ENCODE measurements at places on chromosomes 3 and 15.

DNA sequence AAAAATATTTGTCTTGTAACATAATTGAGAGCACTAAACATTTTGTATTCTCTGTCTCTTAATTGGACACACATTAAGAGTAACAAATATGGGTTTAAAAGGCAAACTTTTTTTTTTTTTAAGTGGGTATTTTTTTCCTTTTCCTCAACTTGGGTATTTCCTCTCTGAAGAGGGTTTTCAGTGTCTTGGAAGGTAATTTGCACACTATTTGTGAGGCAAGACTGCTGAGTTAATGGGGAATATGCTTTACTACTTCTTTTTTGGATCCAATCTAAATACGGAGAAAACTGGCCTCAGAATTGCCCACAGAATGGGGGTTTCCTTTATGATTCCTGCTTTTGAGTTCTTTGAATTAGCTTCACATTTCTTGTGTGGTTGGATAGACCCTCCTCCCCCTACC lies 105.2 kb downstream of the FNDC3B start:
- DNase-seq: no peak

DNA sequence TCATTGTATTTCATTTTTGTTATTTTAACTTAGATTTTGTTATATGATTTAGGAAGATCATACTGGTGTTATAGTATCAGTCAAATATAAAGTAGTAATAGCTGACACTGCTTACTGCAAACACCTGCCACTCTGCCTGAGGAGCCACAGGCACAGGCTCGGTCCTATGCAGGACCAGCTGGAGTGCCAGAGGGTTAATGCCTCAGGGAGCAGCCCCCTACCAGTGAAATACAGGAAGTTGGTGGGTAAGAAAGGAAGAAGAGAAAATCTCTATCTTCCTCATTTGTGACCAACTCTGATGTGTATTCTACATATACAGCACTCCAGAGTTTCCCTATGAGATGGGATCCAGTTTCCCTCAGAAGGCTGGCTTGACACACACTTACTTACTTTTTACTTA lies 593.3 kb downstream of the UNC13C start:
- DNase-seq: no peak

DNA sequence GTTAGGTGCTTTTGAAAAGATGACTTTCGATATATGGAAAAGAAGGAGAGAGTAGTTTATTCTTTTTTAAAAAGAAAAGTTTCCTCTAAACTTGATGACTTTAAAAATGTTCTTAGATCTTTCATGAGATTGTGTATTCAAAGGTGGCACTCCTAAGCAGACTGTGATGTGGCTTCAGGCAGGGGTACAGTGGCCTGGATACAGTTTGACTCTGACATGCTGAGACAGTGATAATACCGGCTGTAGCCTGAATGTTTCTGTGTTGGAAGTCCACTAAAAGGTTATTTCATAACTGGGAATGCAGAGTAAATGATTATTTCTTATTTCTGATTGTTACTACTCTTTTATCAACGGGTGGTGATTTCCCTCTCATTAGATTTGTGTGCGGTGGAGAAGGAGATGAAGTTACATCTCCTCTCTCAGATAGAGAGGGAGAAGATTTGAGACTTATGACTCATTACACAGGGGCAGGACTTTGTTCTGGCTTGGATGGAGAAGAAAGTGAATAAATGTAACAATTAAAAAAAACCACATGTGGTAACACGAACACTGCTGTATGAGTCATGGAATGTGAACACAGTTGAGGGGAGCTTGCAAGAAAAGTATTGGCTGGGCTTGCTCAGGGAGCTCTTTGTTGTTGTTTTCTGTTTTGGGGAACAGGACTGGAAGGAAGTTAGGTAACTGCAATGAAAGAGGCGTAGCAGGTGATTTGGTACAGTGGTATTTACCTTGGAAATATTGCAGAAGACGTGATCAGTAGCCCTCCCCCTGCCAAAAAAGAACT lies 21.6 kb downstream of the SPTSSB start:
- no peak for DNase-seq

GRCh38 chr3:46186471-46187340 lies 21.4 kb downstream of the CCR1 start:
- no peak for DNase-seq

DNA sequence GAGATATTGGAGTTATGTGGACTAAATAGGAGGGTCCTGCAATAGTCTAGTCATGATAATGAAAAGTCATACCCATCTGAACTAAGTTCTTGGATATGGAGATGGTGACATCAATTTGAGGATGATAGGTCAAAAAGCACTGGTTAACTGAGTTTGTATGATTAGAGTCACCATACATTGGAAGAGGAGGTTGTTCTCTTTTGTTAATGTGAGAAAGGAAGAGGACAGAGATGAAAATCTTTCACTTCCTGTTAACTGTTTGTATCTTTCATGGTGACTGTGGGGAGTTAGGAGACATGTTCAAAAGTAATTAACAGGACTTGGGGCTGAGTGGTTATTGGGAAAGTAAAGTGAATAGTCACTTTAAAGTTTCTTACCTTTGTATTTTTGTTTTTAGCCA lies 11.1 kb downstream of the TMEM62 start:
- no peak for DNase-seq

- no peak for DNase-seq
Measured at GRCh38 chr3:184129012-184129411, 6.1 kb upstream of the EIF2B5 start.

DNA sequence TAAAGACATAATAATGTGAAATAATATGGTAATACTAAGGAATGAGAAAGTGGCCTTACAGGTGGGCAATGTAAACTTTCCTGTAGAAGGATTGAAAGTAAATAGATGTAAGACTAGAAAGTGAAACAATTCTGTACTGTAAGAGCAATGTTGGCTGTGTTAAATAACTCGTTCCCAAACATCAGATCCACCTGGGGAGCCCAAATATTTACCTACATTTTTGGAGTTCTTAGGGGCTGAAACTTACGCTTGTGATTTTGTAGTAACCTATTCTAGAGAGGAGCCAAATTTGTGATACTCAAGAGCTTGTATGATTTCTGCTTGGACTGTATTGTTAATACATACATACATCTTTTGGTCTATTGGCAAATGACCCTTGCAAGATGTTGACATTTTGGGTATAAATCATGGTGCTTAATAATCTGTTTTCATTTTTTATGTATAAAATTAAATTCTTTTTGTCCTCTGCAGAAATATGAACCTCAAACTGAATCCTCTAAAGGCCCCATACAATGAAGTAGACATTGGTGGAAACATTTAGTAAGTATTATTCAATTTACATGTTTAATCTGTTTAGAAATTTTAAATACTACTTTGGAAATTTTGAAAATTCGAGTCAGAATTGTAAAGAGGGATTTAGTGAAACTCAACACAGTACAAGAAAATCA lies 8.5 kb upstream of the CHD2 start:
- no peak for DNase-seq

DNA sequence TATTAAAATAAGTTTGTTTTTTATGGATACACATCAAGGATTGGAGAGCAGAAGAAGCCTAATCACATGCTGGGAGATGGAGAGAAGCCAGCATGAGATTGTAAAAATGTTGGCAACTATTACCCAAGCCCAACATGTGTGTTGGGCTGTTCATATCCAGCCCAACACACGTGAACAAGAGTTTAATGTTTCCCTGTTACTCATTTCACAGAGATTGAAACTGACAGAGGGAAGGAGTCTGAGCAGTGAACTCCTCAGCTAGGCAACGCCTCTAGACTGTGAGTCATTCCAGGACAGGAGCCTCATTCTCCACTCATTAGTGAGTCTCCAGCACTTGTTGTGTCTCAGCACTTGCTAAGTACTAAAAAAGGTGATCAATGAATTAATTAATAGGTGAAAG lies 43.2 kb upstream of the CMSS1 start:
- DNase-seq: no peak

DNA sequence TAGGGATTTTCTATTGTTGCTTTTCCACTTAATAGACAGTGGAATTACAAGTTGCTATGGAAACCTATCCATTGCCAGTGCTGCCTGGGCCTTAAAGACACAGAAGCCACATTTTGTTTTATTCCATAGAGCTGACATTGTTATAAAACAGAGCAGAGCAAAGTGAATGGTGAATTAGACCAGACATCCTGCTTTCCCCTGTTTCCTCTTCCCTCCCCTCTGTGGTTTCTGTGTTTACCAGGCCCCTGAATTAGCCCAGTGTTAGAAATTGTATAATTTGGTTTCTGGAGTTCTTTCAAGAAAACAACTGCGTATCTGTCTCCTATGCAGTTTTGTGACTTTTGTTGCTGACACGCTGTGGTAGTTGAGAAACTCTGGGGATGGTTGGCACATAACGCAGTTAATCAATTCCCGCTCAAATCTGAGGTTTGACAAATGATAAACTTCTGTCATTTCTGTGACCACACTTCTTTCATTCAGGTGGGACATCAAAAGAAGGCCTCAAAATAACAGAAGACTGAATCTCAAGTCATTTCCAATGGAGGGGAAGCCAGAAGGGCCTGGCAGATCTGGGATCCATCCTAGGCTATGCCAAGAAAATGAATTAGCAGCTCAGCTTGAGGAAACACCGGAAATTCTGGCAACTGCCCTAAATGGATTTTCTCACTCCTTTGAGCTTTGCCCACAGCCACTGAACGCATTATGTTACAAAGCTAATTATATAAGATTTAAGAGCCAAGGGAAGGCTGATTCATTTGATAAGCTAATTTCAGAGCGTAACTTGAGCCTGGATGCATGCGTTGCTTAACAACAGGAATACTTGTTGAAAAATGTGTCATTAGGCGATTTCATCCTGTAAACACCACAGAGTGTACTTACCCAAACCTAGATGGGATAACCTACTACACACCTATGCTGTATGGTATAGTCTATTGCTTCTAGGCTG lies 46.9 kb downstream of the NR1D2 start:
- no peak for DNase-seq

- DNase-seq: no peak
Measured at GRCh38 chr3:139202226-139202958, 141.4 kb upstream of the MRPS22 start.

GRCh38 chr15:61057376-61057775 lies 171.7 kb downstream of the RORA start:
- no peak for DNase-seq

DNA sequence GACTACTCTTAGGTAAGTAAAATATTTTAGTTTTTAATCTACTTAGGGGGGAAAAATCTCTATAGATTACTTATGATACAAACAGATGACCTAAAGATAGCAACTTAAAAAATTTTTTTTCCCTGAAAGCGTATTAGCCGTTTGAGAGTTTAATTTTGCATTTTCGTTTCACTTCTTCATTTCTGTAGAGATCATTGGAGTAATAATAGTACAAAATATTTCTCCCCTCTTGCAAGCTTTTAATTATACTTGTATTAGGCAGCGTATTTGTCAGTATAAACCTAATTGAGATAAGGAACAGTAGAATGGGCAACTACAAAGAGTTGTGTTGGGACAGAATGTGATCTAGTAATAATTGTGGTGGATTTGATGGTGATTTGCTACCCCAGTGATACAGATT lies 10.3 kb downstream of the SKIL start:
- no peak for DNase-seq

DNA sequence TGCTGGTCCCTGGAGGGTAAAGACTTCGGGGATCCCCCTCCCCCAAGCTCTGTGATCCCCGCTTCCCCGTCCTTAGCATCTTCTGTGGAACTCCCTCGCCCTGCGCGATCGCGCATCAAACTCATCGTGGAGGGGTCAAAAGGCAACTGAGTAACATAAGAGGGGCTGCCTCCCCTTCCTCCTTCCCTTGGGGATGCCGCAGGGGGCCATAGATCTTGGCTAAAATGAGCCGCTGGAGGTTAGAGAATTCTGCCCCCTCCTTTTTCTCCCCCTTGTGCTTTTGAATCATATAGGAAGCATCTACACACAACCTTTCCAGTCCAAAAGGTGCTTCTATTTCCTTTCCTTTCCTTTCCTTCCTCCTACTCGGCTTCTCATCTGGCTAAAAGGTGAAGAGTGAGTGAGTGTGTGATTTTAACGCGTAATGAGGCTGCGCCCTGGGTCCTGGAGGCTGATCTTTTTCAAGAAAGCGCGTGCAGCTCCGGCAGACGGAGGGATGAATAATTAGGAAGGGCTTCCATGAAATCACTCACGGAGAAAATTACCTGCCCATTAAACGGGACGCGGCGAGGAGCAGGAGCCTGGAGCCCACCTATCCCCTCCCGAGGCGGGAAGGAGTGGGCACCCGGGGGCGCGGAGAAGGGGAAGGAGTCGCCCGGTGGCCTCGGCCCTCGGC lies 831 bp upstream of the ROBO2 start:
- no peak for DNase-seq

DNA sequence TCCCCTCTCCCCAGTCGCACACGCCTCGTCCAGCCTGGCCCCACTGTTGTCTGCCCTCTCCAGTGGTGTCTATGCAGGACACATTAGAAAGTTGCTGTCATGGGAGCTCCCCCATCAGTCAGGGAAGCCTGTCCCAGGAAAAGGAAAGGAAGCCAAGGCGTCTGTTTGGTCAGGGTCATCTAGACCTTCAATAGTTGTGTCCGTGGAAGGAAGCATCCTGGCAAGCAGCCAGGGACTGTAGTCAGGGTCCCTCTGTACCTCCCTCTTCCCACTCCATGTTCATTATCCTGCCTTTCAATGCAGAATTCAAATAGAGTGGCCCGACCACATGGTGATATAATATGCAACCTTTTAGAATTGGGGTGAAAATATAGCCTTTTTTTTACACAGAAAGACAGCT lies 60.7 kb upstream of the RAB6B start:
- no peak for DNase-seq

- DNase-seq: no peak
Measured at GRCh38 chr3:126014252-126014651, 45.3 kb downstream of the ROPN1B start.

DNA sequence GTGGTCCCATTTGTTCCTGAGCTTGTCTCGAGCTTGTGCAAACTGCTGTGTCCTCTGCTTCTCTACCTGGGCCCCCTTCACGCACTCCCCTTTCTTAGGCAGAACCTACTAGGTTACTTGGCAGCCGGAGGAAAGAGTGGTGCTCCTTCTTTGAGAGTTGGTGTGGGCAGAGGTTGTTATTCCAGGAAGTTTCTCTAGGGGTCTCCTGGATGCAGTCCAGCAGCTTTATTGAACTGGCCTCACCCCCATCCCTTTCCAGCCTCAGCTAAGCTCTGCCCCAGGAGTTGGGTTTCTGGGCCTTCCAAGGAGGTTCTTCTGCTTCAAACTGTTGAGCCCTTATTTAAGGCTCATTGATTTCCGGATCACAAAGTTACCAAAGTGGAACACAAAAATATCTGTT lies 103.2 kb downstream of the C3orf70 start:
- no peak for DNase-seq

DNA sequence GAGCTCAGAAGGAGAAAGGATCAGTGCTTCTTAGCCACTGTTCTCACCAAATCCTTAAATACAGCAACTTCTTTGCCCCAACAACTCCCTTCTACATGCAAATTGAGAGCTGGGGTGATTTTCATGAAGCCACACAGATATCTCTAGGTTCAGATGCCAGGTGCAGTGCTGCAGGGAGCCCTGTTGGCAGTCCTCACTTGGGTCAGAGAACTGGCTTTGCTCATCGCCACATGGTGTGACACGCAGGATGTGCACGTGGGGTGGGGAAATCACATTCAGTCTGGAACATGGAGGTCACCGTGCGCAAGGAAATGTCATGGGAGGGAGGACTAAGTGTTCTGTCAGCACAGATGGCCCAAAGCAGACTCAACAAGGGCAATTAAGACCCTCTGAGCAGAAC lies 103.8 kb downstream of the WDR76 start:
- no peak for DNase-seq

GRCh38 chr3:23000371-23000770 lies 202.8 kb upstream of the UBE2E2 start:
- DNase-seq: no peak
